ENCODE measurements at places on chromosomes 3 and 15. TPM values are rescaled to one million over a fixed set of nuclear protein-coding genes. Genes with fewer than 3 reads are reported as not detected.

- DNase-seq = no peak
Observed at GRCh38 chr15:69532066-69532465, 79.4 kb downstream of the RPLP1 start.

DNA sequence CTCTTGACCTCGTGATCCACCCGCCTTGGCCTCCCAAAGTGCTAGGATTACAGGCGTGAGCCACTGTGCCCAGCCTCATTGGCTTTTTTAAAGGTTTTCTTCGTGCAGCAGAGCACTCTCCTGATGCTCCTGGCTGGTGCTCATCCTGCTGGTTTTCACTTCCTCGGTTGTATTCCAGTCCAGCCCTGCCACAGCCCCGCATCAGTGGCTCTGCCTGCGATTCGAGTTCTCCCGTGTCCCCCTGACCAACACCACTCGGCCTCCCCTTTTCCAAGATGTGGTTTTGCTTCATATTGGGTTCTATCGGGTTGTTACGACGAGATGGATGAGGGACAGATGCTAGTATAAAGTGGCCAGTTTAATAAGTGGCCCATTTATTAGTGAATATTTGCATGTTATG, 27.8 kb downstream of the EFCC1 start:
- DNase-seq = no peak

Gene LSG1
- total RNA-seq = 45.2 TPM

DNA sequence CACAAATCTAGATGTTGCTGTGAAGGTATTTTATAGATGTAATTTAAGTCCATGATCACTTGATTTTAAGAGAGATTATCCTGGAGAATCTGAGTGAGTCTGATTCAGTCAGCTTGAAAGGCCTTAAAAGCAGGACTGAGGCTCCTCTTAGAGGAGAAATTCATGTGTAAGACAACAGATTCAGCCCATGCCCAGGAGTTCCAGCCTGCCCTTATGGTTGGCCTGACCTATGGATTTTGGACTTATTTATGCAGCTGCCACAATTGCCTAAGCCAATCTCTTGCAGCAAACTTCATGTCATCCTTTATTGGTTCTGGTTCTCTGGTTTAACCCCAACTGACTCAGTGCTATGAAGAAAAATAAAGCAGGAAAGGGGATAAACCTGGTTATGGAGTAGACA, 296.5 kb upstream of the RASGRP1 start:
- no peak for DNase-seq

Gene MAP2K5
- total RNA-seq = 1.6 TPM

DNA sequence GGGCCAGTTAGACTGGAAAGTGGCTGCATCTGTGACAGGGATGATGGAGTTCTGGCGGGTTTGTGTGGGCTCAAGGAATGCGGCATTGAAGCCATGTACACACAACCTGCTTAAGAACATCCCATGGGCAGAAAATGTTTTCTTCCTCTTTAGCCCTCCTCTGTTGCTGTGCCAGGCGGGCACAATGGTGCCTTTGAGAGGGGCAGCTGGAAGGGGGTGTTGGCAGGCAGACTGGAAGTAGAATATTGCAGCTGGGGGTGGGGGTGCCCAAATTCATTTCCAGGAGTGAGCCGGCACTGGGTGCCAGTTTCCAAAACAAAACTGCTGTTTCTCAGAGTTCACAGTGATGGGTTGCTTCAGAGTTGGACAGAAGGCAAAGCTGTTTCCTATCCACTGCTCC, 91.8 kb upstream of the ETV5 start:
- DNase-seq = no peak

DNA sequence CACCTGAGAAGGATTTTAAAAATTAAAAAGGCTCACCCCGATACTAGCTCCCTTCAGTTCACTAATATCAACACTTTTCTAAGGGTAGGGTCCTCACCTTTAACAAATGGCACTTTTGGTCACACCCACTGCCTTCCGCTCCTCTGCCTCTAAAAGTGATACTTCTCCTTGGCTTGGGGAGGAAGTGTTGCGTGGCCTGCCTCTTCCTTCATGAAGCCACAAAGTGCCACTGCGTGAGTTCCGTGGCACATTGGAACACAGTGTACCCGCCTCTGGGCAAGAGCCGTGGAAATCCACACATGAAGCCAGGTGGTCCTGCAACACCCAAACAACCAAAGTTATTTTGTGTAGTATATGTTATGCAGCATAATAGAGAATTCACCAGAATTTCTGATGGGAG, 3.9 kb downstream of the B4GALT4 start:
- DNase-seq = no peak

GRCh38 chr15:64452988-64453688, 7.2 kb upstream of the ZNF609 start:
- DNase-seq = peak; percentile 33

DNA sequence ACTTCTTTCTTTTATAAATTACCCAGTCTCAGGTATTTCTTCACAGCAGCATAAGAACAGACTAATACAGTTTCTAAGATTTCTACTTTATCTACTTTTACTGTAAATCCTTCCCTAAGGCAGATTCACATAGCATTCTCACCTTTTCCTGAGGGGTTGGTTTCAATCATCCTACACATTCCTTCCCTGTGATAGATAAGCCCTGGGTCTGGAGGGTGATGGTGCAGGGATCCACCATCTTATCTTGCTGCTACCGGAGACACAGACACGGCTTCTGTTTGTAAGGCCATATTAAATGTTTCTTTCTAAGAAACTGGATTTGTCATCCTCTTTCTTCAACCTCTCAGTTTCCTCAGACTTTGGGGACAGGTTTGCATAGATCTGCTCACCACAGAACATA, 6.1 kb downstream of the IQCF5 start:
- DNase-seq = no peak

- DNase-seq = no peak
Observed at GRCh38 chr15:67579967-67580366, 37.5 kb downstream of the MAP2K5 start.

DNA sequence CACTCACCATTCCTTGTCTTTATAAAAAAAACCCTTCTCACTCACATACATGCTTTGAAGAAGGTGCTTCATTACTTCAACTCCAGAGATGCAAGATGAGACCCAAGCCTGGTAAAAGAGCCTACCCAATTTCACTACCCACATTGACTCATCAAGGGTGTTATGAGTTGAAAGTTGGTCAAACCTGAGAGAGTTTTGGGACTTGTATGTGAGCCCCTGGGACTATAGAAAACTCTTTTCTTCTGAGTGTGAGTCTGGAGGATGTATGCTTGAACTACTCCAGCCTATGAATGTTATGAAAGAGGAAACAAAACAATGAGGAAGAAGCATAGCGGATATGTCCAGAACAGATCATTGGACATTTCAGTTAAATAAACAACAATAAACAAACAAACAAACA, 106.5 kb upstream of the SATB1 start:
- DNase-seq = no peak

Gene CIB2
- 2.5 TPM for total RNA-seq

- DNase-seq = no peak
Observed at GRCh38 chr3:158103887-158104327, 2.3 kb downstream of the SHOX2 start.

Gene PFKFB4
- total RNA-seq = 16.1 TPM

- DNase-seq = peak; percentile 65
Observed at GRCh38 chr3:174125267-174125824, 727.8 kb downstream of the NLGN1 start.

GRCh38 chr3:114892880-114893279, 254.2 kb downstream of the ZBTB20 start:
- no peak for DNase-seq

Gene ANKUB1
- total RNA-seq = not detected

GRCh38 chr3:161369531-161369930, 1.8 kb downstream of the SPTSSB start:
- no peak for DNase-seq

- no peak for DNase-seq
Observed at GRCh38 chr15:101056366-101057334, 137.5 kb downstream of the LRRK1 start.

- no peak for DNase-seq
Observed at GRCh38 chr3:184805351-184806038, 6.5 kb upstream of the VPS8 start.

- no peak for DNase-seq
Observed at GRCh38 chr3:177371888-177372287, 174.6 kb upstream of the TBL1XR1 start.

Gene CLRN1
- not detected for total RNA-seq

- no peak for DNase-seq
Observed at GRCh38 chr3:13772885-13773745, 106.8 kb downstream of the WNT7A start.

GRCh38 chr3:129695230-129695629, 88.8 kb upstream of the PLXND1 start:
- peak; percentile 37 for DNase-seq

Gene THSD4
- 31.1 TPM for total RNA-seq

GRCh38 chr3:151460774-151461450, at the start of gene IGSF10:
Gene IGSF10 (minus strand): TSS chr3:151461061. CDS start chr3:151458709, 2,352 bp downstream.
- no peak for DNase-seq

Measured in IMR-90 (cell line).